CD4-positive, alpha-beta T cell treated with Interleukin-1 beta for 1 hour (primary cell): ENCODE measurements at places on chromosomes 7 and 10.
A peak's percentile ranks its signal among the peaks of the same experiment; 100 is the strongest.

GRCh38 chr7:92808006-92808405 is 28.4 kb downstream of the CDK6 start:
- DNase-seq: no peak

GRCh38 chr7:157560710-157561522 is 224.1 kb downstream of the DNAJB6 start:
- DNase-seq: no peak

DNA sequence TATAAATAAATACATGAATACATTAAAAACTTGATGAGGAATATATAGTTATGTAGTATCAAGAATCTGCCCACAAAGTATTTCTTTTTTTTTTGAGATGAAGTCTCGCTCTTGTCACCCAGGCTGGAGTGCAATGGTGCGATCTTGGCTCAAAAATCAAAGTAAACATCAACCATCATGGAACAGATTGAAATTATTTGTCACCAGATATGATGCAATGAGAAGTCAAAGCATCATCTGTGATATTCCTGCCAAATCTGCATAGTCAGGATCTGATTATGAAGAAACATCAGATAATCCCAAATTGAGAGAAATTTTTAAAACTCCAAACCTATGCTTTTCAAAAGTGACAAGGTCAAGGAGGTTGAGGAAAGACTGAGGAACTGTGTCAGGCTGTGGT is 5.1 kb upstream of the CYP2C18 start:
- no peak for DNase-seq

DNA sequence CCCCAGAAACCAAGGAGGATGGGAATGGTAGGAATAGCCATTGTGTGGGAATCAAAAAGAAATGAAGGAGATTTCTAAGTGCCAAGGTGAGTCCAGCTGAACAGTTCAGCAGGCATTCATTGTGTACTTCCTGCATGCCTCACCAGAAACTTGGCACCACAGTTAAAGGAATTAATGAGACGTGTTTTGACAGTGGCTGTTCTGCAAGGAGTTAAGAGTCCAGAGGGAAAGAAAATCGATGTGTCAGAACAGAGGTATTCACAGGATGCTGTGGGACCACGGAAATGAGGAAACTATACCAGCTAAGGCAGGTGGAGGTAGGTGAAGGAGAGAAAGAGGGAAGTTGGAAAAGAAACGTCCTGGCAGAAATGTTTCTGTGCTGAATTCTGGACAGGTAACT is 78.1 kb downstream of the PRKCQ start:
- DNase-seq: no peak

GRCh38 chr7:132430861-132431822 is 145.1 kb downstream of the PLXNA4 start:
- DNase-seq: peak; percentile 67

- DNase-seq: no peak
These were observed 152.8 kb upstream of the LRRN3 start for GRCh38 chr7:110938165-110938564.

DNA sequence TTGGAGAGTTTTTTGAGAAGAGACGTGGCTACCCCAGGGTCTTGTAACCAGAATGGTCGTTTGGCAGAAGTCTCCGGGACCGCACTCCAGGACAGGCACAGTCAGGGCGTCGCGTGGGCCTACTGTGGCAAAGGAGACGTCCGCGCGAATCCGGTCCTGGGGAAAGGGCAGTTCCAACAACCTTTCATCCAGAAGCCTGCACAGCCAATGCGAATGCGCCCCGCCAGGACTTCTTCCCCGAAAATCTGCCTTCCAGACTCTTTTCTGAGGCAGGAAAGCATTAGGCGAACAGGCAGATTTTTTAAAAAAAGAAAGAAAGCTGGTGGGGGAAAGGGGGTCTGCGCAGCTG is 2.0 kb downstream of the HPSE2 start:
- no peak for DNase-seq

GRCh38 chr7:16637379-16637778 is 8.2 kb downstream of the ANKMY2 start:
- DNase-seq: no peak

GRCh38 chr10:93085272-93085859 is 11.7 kb downstream of the CYP26A1 start:
- no peak for DNase-seq

DNA sequence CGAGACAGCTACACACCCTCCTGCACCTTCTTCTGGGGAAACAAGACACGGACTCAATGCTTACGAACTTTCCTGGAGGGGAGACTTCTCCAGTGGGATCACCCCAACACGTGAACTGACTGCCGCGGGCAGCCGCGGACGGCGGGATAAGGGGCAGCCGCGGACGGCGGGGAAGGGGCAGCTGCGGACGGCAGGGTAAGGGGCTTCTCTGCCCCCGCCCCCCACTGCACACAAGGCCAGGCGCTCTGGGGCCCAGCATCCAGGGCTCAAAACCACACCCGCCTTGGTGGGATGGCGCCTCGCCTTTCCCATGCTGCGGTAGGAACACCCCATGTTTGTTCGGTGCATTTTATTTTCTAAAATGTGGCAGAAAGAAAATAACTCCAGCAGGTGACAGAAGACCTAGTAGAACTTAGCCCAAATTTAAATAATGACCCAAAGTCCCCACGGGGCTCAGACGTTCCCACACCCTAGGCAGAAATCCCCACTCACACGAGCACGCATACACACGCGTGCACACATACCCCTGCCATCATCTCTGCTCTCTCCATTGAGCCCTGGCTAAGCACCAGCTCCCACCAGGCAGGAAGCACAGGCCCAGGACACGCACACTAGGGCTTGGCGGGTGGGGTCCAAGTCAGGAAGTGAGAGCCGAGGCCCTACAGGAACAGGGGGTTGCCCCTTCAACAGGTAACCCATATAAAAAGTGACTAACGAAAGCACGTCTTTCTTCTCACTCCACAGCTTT is 26.6 kb upstream of the GPR146 start:
- DNase-seq: no peak
